ENCODE measurements at places on chromosomes 6 and 20.

GRCh38 chr6:87731818-87732661 lies 30.0 kb upstream of the AKIRIN2 start:
- no peak for DNase-seq

DNA sequence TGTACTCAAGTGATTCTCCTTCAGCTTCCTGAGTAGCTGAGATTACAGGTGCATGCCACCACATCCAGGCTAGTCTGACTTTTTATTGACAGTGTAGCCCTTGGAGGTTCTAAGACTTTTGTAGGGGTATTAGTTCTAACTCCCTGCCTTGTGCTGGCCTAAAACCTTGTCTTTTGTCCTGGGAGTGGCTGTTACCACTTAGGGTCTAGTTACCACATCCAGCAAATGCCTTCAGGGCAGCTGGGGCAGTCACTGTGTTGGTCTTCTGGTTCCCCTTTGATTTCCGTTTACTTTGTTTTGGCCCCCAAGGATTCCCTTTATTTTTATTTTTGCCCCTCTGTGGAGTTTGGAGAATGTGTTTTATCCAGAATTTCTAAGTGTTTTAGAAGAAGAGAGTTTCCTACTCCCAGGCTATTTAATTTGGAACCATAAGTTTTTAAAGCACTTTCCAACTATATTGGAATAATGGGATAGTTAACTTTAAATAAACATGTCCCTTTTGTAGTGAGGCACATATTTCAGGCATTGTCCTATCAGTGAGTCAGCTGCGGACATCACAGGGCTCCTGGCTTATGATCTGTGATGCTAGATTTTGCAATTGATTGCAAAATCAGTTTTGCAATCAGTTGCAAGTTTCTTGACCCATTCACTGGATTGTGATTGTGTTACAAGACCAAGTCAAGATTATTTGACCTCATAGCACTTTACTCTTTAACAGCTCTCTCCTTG lies 25.0 kb downstream of the IL22RA2 start:
- no peak for DNase-seq

- DNase-seq, result no peak
Observed at GRCh38 chr6:158046201-158047126, 64.8 kb downstream of the SYNJ2 start.

GRCh38 chr6:100176311-100176950 lies 182.4 kb upstream of the MCHR2 start:
- DNase-seq, result no peak

DNA sequence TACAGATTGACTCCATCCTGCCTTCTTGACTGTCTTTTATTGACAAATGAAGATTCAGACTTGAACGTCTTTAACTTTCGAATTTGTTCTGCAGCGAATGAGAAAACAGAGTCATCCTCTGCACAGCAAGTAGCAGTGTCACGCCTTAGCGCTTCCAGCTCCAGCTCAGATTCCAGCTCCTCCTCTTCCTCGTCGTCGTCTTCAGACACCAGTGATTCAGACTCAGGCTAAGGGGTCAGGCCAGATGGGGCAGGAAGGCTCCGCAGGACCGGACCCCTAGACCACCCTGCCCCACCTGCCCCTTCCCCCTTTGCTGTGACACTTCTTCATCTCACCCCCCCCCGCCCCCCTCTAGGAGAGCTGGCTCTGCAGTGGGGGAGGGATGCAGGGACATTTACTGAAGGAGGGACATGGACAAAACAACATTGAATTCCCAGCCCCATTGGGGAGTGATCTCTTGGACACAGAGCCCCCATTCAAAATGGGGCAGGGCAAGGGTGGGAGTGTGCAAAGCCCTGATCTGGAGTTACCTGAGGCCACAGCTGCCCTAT lies 12.2 kb downstream of the BRD2 start:
- no peak for DNase-seq

GRCh38 chr6:169851641-169852503 lies 100.5 kb downstream of the ERMARD start:
- DNase-seq, result peak; percentile 63

DNA sequence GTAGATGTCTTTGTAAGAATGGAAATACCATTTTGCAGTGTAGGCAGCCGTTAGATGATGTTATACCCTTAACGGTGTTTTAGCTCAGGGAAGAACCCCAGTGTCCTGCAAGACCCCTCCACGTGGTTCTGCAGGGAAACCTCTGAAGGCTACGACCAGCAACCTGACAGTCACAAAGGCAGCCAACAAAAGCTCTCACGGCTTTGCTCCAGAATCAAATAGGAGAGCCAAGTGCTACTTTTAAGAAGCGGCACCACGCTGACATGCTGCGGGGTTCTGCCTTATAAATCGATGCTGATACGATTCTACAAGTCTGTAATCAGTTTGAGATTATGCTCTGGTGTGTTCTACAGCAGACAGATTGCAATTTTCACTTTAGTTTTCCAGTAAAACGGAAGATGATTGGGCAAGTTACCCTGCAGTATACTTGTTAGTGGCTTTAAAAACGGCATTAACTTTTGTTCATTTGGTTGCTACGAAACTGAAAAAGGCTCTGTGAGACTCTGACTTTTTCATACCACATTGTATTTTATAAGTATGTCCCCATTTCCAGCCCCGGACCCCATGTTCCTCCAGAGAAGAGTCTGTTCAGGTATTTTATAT lies 312.9 kb downstream of the SAMD5 start:
- DNase-seq, result no peak

DNA sequence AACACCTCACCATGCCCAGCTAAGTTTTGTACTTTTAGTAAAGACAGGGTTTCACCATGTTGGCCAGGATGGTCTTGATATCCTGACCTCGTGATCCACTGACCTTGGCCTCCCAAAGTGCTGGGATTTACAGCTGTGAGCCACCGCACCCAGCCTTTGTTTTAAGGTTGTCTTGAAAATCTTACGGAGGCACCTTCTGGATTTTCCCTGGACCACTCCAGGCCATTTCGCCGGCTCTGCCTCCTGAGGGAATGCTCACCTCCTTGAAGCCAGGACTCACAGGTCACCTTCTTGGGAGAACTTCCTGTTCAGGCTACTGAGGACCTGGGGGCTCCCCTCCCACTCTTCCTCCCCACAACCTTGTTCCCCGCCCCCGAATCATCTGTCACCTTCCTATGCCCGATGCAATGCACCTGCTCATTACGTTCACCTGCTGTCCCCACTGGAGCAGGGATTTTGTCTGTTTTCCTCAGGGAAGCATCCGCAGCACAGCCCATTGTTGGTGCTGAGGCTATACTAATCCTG lies 19.4 kb upstream of the RAET1L start:
- DNase-seq, result no peak

DNA sequence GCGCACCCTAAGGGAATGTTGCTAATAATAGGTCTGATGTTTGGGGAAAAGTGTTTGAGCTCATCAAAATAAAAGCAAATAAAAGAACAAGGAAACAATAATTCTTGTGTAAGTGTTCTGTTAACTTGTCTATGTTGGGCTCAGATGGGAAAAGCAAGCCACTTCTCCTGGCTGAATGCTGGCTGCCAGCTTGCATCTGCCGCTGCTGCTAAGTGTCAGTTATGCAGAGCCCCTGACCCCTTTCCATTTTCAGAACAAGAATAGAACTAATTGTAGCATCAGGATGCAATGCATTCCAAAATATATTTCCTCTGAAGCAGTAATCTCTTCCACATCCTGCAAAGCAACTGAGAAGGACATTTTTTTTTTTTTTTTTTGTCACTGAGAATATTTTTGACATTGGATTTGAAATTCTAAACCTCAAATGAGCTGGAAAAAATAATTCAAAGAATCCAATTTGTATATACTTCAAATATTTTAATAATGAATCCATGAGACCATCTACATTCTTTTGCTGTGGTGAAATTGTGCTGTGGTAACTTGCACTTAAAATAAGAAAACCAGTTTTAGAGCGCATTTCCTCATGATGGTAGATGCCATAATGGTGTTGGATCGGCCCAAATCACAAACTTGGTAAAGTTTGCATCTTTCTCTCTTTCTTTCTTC lies 43.9 kb upstream of the DEK start:
- DNase-seq, result no peak

DNA sequence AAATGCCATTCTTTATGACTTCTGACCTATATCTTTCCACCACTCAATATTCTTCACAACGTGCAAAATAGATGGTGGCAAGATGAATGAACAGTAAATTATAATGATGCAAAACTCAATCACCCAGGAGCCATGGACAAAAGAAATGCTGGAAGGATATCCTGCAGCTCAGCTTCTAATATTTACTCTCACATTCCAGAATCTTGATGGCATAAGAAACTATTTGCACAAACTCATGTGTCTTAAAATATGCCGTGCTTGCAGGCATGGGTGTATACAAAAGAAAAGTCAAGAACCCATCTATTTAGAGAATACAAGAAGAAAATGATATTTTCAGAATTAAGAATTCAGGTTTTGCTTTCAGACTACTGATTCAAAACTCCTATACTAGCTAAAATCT lies 217.8 kb downstream of the SLC35F1 start:
- no peak for DNase-seq

DNA sequence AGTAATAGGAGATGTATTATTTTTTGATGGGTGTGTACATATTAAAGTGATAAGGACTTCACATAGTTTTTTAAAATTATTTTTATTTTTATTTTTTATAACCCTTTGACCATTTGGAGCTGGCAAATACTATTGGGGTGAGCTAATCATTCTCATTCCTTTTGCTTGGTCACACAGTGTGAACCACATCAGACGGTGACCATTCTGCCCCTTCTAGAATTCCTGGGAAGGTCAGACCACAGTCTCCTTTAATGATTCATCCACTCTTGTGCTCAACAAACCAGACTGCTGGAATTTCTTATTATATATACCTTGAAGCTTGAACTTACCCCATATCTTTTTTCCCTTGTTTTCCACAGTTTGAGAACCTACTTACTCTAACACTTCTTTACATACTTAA lies 23.9 kb upstream of the PRL start:
- no peak for DNase-seq

- no peak for DNase-seq
Observed at GRCh38 chr20:14830466-14830865, 493.1 kb upstream of the FLRT3 start.

DNA sequence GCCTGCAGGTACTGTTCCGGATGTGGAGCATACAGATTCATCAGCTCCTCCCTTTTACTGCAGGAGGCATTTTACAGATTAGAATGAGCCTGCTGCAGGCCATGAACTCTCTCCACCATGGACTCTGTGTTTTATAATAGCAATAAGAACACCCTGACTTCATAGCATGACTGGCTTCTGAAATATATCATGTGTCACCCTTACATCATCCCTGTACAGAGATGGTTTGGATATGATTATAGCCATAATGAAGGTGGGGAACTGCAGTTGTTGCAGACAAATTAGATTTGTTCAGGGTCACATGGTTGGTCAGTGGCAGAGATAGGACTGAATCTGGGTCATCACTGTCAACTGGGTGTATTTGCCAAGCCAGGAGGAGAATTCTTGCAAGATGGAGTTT lies 100.7 kb downstream of the FOXO3 start:
- no peak for DNase-seq

DNA sequence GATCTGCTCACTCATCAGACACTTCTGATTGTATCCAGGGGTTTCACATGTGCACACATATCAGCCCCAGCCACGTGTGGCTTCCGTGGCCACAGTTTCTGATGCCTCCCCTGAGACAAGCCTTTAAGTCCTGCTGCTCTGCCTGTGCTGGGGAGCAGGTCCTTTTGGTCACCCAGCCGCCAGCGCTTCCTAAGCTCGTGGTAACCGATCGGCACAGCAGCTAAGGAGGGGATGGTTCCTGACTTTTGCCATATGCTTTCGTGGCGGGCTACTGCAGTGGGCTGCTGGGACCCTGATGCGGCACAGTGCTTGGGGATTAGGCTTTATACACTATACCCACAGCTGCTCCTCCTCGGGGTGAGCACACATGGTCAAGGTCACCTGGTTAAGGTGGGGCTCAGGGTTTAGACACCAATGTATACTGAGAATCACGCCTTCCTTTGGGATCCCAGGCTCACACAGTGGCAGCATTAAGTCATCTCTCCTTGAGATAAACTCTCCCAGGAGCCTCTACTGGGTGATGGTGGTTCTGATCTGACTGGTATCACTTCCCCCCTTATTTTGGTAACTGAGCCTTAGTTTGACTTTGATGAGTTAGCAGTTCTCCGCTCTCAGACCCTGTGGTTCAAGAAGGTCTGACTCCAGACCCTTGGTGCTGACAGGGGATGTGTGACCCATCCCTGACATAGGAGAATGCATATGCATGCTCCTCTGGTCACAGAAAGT lies 85.9 kb upstream of the KCNG1 start:
- DNase-seq, result no peak

DNA sequence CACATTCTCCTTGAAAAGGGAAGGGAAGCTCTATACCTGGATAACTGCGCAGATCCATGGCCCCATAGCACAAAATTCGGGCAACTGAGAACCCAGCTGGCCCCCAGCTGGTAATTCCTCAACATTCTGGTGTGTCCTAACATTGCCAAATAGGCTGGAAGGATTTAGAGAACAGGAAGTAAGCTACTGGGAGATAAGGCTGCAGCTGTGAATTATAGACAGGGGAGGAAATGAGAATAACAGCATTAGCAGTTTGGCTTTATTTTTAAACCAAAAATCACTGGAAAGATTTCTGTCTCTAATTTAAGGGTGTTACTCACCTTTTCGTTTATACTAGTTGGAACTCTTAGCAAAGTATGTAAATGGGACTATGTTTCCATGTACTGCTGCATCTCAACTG lies 97.2 kb downstream of the TULP4 start:
- no peak for DNase-seq

- no peak for DNase-seq
Observed at GRCh38 chr20:17992224-17992637, 23.4 kb downstream of the MGME1 start.

GRCh38 chr6:44297063-44298038 lies 15.8 kb downstream of the AARS2 start:
- peak; percentile 81 for DNase-seq

- DNase-seq, result no peak
Observed at GRCh38 chr20:49210757-49211110, 8.5 kb upstream of the DDX27 start.

GRCh38 chr6:158649289-158650143 lies at the start of gene SYTL3:
SYTL3 (plus strand) TSS chr6:158650054; CDS start chr6:158663269, 13,215 bp downstream.
- DNase-seq, result no peak

DNA sequence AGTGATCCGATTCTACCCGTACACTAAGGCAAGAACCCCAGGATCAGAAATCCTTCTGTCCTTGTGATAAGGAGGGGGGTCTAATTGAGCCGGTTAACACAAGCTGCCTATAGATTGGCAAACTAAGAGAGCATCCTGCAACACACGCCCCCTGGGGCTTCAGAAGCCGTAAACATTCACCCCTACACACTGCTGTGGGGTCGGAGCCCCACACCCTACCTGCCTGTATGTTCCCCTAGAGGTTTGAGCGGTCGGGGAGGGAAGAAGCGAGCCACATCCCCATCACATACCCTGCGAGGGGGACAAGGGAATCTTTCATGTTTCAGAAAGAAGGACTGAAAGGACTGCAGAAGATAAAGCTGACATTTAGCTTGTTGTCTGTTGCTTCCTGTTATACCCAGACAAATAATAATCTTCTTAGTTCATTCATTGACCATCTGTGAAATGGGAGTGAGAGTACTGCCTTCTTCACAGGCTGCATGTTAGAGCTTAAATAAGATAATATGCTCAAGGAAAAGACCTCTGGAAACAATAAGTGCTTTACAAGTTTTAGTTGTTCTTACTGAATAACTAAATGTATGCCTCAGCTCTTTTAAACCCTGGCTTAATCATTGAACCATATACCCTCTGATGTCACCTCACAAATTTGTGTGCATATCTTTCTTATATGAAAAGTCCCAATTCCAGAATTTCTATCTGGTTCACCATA lies 74.2 kb upstream of the RNF217 start:
- DNase-seq, result no peak

GRCh38 chr6:157561414-157561790 lies 180.4 kb downstream of the ZDHHC14 start:
- DNase-seq, result no peak

GRCh38 chr20:1702328-1702727 lies 44.7 kb upstream of the SIRPG start:
- DNase-seq, result no peak

Data from ecto neural progenitor cell (in vitro differentiated cells).